ENCODE measurements at places on chromosomes 5 and 9.

GRCh38 chr9:35042081-35042604, 30.3 kb downstream of the VCP start:
- DNase-seq, result no peak

DNA sequence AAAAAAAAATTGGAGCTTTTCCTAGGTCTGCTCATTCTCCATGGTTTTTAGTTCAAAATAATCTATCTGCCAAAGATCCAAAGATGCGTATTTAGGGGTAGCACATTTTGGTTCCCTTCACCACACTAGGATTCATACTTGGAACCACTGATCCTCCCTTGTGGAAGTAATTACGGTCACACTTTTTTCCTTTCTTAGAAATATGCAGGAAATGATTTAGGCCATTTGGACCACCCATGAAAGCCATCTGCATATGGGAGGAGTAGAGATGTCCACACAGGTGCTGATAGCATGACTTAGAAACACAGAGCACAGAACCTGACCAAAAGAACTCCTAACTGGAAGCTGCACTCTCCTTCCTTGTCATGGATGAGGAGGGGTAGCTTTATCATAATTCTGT, 105.9 kb upstream of the RAI14 start:
- DNase-seq, result no peak

DNA sequence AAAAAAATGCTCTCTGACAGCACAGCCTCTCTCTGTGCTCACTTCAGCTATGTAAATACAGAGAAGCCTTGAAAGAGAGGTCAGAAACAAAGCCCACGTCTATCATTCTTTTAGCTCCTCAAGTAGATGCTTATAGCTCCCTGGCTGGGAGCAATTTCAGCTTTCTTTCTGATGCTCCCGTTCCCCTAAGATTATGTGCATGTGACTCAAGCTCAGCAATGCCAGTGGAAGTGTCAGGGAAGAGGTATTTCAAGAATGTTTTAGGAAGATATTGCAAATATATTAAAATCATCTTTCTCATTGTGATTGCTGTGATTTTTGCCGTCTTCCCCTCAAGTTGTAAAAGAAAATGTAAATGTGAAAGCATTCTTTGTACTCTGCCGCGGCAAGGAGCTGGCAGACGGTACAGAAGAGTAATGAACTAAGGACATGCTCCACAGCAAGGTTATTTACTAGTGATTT, 1353.7 kb upstream of the ACO1 start:
- DNase-seq, result no peak

- no peak for DNase-seq
Measured at GRCh38 chr9:69326261-69326660, 1.2 kb downstream of the ENTREP1 start.

DNA sequence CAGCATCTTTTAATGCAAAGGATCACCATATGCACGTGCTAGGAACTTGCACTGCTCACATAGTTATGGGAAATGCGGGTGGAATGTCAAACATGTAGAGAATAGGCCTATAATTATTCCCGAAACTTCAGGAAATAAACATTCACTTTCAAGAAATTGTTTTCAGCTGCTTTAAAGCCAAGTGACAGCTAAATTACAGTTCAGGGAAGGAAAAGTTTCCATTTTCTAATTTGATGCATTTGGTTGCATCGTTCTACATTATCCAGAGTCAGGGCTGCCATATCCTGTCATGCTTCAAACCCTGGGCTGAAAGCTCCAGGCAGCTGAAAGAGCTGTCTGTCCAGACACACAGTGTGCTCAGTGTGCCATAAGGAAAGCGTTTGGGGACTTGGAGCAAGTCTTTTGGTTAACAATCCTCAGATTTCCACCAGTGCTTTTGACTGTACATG, 518.1 kb downstream of the CSNK1G3 start:
- no peak for DNase-seq

DNA sequence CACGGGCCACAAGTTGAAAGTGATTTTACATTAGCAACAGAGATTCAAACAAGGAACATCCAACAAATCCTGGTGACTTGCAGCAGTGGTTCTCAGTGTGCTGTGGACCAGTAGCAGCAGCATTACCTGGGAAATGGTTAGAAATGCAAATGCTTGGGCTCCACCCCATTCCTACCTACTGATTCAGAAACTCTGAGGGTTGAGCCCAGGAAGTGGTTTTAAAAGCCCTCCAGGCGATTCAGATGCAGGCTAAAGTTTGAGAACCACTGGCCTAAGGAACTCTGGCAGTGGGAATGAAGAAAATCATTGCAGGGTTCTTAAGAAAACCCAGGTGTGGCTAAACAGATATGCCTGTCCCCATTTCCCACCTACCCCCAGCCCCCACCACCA, 398.8 kb downstream of the ENC1 start:
- DNase-seq, result peak; percentile 82

GRCh38 chr9:114688909-114689610, 7.1 kb upstream of the TEX48 start:
- no peak for DNase-seq

- no peak for DNase-seq
Measured at GRCh38 chr5:133238426-133239205, 186.8 kb downstream of the HSPA4 start.

GRCh38 chr9:127555840-127556820, 55.9 kb upstream of the STXBP1 start:
- peak; percentile 63 for DNase-seq

DNA sequence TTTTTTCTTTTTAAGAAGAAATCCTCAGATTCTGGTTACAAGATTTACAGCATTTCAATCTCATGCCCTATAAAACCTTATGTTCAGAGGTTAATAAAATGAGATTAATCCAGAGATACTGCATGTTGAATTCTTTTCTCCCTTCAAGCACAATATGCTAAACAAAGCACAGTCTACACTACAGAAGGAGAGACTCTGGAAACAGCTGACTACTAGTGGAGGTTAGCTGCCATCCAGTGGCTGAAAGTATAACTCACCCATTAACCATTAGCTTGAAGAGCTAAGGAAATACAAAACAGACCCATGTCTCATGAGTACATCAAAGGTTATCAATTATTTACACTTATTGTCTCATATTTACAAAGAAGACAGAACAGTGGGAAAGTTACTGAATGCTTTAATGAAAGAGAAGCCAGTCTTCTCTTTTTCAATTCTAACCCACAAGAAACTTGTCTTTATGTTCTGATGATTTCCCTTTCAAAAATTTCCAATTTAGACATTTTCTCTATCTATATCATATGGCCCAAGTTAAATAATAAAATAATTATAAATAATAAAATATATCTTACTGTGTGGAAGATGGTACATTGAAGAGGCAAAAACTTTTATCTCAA, 12.7 kb upstream of the DNAH5 start:
- peak; percentile 80 for DNase-seq

GRCh38 chr5:129569295-129569694, 109.2 kb downstream of the ADAMTS19 start:
- no peak for DNase-seq

DNA sequence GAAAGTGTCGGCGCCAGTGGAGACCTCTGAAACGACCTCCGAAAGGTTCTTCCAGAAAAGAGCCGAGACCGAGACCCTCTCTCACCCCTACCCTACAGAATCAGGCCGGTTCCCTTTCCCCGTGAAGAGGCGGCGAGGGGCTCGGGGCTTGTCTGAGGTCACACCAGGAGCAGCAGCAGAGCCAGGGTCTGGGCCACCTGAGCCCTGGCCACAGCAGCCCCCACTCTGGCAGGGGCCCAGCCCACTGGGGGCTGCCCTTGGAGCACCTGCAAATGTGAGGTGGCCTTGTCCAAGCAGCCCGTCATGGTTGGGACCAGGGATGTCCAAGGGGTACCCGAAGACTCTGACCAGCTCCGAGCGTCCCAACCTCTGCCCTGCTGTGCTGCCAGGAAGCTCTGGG, 9.2 kb downstream of the AGPAT2 start:
- DNase-seq, result no peak

GRCh38 chr9:96418920-96419690, 935 bp upstream of the ZNF367 start:
- peak; percentile 67 for DNase-seq

DNA sequence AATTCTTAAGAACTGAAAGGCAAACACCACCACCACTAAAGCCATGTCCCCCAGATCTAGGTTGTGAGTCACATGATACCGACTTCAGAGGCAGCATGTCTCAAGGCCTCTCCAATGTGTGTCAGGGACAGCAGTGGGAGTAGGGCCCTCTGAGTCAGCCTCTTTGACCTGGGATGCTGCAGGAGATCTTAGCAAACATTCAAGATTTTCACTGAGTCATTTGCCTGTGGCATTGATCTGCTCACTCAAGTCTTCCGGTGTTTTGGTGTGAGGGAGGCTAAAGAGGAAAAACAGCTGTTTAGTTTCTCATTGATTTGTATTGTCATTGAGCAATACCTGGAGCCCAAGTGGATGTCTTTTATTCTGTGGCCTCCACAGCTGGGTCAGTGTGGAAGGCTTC, 36.1 kb downstream of the TMC1 start:
- no peak for DNase-seq

DNA sequence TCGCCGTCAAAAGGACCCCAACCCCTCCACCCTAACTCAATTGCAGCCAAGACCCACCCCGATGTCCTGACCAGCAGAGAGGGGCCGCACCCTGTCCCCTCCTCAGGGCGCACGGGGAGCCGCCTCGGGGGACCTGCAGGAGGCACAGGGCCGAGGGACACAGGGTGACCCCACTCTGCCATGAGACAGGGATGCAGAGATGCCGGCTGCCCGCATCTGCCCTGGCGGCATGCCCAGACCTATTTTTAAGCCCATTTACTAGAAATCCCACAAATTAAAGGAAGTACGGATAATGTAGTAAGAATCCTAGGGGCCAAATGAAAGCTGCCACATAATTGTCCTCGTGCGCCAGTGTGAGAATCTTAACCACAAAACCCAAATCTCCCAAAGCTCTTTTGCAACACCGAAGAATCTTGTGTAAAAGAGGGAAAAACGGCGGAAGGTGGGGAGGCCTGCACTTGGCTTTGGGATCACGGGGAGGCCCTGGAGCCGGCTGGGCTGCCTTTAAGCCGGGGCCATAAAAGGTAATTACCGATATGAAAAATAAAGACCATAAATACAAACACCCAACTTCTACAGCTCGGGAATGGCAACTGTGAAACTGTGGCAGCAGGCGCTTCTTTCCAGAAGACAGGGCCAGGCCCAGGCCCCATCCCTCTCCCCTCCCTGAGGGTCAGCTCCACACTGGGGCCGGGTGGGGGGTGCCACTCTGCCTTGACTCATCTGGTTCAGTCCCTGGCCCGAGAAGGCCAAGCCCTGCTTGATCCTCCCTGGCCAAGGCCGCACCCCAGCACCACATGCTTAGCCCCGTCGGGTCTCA, 35.0 kb downstream of the NACC2 start:
- DNase-seq, result no peak

- DNase-seq, result no peak
Measured at GRCh38 chr5:147512659-147513379, 3.0 kb upstream of the DPYSL3 start.

DNA sequence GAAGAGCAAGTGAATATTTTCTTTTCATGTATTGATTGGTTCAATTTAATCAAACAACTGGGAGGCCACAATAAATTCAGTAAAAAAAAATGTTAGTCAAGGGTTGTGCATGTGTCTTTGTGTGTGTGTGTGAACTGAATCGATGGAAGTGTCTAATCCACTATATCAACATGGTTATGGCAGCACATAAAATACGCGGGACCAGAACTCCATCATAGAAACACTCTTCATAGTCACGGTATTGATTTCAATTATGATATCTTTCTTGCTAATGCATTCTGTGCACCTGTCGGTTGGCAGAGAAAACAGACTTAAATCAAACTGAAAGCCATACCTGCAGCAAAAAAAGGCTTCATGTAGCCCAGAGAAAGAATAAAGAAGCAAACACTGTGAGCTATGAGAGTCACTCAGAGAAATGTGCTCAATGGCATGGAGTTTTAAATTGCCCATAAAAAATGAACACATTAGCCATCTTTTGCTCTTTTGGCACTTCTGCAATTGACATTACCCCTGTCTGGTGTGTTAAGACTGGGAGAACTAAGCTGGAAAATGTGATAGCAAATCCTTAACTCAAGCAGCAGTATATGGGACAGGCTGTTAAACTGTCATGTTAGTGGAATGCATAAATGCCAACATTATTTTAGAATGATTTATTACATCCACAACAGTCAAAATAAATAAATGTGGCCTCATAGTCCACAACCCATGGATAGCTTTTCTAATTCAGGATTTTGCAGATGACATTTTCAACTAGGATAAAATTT, 642.4 kb upstream of the C9orf72 start:
- no peak for DNase-seq

GRCh38 chr5:161387121-161387520, 159.4 kb downstream of the GABRB2 start:
- no peak for DNase-seq

DNA sequence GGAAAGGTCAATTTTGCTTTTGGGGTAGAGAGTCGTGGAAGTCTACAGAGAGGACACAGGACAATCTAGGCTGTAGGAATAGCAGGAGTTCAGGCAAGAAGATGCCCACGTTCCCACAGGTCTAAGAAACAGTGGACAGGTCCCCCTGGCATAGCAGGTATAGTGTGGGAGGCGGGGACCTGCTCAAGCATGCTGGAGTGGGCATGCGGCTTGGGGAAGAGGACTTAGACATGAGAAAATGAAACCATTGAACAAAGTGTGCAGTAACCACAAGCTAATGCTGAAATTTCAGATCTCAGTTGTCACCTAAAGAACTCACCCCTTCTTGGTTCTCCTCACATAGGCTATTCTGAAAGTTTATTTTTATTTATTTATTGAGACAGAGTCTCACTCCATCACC, 142.8 kb upstream of the EFNA5 start:
- DNase-seq, result no peak

GRCh38 chr5:378976-379742, 57.6 kb downstream of the AHRR start:
- DNase-seq, result no peak

GRCh38 chr5:25020454-25020853, 375.7 kb upstream of the CDH10 start:
- no peak for DNase-seq

- DNase-seq, result no peak
Measured at GRCh38 chr5:73946919-73947602, 321.1 kb downstream of the ARHGEF28 start.

DNA sequence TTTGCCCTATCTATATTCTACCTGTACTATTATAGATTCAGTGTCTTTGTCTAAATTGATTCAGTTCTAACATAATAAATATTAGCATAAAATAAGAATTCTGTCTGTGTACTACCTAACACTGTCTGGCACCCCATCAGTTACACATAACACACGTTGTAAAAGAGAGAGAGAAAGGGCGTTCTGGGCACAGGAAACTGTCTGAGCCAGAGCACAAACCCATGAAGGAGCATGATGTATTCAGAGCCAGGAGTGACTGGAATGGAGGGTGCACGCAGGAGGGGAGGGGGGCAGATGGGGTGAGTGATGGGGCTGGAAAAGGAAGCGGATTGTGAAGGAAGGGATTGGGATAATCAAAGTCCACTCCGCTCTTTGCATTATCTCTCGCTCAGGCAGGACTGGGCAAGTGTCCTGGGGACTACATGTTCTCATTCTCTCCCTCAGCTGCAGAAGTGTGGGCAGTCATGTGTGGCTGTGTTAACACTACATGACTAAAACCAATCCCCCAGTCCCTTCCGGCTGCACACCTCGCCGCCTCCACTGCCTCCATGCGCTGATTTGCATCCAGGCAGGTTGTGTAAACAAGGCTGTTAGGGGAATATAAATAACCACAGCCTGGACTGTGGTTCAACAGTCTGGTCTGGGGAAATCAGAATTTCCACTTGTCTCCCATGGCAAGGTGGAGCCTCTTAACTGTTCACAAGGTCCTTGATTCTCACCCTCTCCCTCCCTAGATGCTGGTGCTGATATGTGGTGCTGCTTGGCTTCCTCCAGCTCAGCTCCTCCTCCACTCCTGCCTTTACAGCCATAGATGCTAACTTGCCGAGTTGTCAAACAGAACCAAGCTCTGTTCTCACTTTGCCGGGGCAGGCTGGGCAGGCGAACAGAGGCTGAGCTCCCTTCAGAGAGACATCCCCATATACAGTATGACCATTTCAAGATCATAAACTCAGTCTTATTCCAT, 367.5 kb upstream of the BRINP1 start:
- DNase-seq, result no peak

Measured in T47D (cell line).